ENCODE measurements at places on chromosomes 4 and X.

DNA sequence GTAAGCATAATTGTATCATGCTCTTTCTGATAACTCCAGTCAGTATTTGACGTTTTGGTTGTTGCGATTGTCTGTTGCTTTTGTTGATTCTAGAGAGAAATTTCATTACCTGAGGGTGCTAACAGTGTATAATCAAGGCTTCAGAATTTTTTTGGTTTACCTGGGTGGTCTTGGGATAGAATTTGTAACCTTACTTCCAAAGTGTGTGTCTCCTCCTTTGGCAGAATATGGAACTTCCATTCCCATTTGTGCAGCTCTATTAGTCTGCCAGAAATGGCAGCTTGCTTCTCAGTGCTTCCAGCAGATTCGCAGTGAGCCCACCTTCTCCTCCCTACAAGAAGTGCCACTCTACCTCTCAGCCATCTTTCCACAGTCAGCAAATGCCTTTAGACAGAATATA, 5.3 kb downstream of the COPS4 start:
- no peak for DNase-seq

- peak; percentile 92 for DNase-seq
Observed at GRCh38 chrX:3262901-3263300, 83.6 kb downstream of the MXRA5 start.

GRCh38 chr4:14079601-14080000, 452.1 kb upstream of the BOD1L1 start:
- DNase-seq: no peak

DNA sequence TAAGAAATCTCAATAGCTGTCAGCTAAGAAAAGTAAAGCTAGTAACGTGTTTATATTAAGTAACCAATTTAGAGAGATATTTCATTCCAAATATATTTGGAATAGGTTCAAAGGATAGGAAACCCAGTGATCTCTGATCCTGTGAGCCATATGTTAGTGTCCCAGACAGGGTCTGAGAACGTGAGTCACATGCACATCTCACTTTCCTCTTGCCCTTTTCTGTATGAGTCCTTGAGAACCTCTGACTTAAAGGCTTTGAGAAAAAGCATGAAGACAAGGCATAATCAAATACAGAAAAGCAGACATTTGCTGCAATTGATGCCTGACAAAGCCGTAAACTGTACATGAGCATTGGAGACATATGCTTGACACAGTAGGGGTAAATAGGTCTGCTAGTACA, 655.1 kb upstream of the ADGRL3 start:
- peak; percentile 2 for DNase-seq

- DNase-seq: no peak
Observed at GRCh38 chr4:180768610-180769009, 1474.6 kb upstream of the TENM3 start.

GRCh38 chr4:94457692-94458106, 6.0 kb downstream of the PDLIM5 start:
- DNase-seq: no peak

DNA sequence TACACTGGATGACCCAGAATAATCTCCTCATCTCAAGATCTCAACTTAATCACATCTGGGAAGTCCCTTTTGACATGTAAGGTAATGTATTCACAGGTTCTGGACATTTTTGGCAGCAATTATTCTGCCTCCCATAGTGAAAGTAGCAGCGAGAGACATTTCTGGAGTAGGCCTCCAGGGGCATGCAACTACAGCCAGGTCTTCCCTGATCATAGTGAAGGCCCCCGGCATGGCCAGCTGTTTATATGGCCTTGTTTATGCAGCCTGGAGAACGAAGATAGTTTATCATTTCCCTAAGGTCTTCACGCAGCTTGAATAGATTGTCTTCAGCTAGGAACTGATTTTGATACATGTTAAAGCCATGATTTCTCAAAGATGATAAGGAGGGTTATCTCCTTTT, 139.9 kb downstream of the RNF150 start:
- DNase-seq: no peak

DNA sequence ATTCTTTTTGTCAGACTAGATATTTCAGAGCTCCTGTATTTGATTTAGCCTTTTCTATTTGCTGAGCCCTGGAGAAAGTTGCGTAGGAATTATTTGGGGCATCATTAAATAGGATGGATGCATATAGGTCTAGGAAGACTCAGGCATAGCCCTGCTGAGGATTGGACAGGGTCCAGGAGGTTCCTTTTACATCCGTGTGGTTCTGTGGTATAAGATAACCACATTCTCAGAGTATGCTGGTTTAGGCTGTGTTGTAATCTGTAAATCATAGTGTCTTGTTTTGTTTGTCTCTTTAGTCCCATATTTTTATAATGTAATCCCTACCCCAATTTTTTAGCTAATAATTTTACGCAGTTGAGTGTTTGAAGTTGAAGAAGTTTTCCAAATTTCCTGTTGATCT, 513.7 kb downstream of the RPA4 start:
- DNase-seq: peak; percentile 41

DNA sequence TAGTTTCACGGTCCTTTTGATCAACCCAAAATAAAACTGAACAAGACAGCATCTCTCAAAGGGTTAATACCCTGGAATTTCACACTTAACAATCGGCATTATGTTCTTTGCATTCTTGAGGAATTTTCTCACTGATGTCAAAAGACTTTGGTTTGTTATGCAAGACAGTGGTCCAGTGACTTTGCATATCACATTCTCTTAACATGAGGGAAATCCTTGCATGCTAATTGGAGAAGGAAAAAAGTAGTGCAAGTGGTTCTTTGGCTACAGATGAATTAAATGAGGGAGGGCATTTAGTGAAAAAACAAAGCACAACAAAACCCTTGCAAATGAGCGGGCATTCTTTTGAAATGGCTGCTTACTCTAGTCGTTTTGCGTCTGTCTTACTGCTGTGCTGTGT, 105.1 kb upstream of the LIMCH1 start:
- DNase-seq: peak; percentile 89

DNA sequence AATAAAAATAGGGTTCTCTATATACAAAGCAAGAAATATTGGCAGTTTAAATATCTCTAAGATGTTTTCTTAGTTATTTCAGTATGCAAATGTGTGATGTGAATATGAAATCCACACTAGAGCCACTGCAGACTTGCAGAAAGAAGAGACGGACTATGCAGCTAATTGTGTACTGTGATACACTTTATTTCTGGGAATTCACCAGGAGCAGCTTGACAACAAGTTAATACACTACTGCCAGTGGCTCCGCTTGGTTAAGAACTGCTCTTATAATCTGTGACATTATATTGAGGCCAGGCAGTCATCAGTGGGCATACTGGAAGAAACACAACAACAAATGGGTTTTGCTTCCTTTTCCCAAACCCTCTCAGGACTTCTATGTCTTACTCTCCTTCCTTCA, 172.0 kb downstream of the FBXW7 start:
- no peak for DNase-seq

DNA sequence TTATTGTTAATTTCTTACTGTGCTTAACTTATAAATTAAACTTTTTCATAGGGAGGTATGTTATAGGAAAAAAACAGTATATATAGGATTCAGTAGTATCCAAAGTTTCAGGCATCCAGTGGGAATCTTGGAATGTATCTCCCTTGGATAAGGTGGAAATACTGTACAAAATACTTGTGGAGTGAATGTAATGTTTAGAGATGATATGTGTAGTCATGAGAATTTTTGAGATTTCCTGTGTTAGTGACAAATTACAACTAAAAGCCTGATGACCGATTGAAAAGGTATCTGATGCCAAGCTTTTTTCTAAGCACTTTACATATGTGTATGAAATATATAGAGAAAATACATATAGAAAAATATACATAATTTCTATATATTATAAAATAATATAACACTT, 69.2 kb downstream of the STK32B start:
- peak; percentile 58 for DNase-seq

DNA sequence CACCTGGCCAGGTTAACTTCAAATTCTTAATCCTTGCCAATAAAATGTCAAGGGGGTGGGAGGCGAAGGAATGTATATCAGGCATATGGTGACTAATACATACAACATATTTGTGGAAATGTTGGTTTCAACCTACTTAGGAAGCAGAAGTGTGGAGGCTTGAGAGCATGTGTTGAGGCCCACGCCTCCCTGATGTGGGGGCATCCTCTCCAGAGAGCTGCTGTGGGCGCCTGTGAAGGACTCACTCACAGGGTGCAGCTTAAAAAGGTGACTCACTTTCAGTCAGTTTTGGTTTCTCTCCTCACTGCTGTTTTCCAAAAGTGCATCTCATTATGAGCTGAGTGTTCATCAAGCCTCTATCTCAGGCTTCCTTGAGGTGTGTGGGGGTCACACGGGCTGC, 27.5 kb downstream of the LNX1 start:
- peak; percentile 98 for DNase-seq

- peak; percentile 55 for DNase-seq
Observed at GRCh38 chrX:69093960-69094871, 71.0 kb downstream of the PJA1 start.

- no peak for DNase-seq
Observed at GRCh38 chr4:122688529-122689140, 43.9 kb upstream of the BBS12 start.

GRCh38 chr4:63170923-63171322, 1238.3 kb downstream of the TECRL start:
- DNase-seq: no peak

DNA sequence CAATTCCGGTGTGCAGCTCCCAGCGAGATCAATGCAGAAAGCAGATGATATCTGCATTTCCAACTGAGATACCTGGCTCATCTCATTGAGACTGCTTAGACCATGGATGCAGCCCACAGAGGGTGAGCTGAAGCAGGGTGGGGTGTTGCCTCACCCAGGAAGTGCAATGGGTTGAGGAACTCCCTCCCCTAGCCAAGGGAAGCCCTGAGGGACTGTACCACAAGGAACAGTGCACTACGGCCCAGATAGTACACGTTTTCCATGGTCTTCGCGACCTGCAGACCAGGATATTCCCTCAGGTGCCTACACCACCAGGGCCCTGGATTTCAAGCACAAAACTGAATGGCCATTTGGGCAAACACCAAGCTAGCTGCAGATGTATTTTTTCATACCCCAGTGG, 150.0 kb downstream of the TET2 start:
- no peak for DNase-seq

GRCh38 chr4:100113732-100114131, 76.5 kb downstream of the DDIT4L start:
- no peak for DNase-seq

- no peak for DNase-seq
Observed at GRCh38 chr4:47733302-47734175, 104.3 kb downstream of the CORIN start.

GRCh38 chr4:15691346-15692135, 9.9 kb downstream of the FAM200B start:
- DNase-seq: peak; percentile 81

- no peak for DNase-seq
Observed at GRCh38 chrX:129793604-129794191, 13.9 kb downstream of the SASH3 start.

- no peak for DNase-seq
Observed at GRCh38 chr4:129326571-129327460, 230.9 kb downstream of the C4orf33 start.

DNA sequence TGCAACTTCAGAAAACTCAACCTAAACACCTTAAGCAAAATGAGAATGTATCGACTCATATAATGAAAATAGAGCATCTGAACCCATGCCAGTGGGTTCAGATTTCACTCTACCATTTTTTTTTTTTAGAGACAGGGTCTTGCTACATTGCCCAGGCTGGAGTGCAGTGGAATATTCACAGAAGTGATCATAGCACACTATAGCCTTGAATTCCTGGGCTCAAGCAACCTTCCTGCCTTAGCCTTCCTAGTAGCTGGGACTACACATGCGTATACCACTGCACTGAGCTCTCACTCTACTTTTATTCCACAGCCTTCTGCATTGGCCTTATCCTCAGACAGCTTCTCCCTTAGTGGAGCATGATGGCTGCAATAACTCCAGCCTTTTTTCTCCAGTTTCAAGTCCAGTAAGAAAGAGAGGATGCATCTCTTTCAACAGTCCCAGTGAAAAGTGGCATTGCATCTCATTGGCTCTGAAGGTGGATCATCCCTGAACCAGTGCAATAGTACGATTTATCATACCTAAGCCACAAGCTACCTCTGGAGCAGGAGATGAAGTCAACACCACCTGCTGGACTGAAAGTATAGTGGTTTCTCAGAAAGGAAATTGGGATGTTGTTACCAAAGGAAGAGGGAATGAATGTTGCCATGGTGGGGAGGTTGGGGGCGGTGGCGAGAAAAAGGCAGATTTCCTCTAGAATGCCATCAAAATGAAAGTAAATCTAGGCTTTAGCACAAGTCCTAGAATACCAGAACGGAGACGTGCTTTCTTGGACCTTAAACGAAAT, 2.0 kb upstream of the SOD3 start:
- no peak for DNase-seq

- no peak for DNase-seq
Observed at GRCh38 chrX:120614816-120615215, 10.9 kb downstream of the MCTS1 start.

- peak; percentile 75 for DNase-seq
Observed at GRCh38 chrX:154526901-154527675, 11.1 kb upstream of the FAM3A start.

DNA sequence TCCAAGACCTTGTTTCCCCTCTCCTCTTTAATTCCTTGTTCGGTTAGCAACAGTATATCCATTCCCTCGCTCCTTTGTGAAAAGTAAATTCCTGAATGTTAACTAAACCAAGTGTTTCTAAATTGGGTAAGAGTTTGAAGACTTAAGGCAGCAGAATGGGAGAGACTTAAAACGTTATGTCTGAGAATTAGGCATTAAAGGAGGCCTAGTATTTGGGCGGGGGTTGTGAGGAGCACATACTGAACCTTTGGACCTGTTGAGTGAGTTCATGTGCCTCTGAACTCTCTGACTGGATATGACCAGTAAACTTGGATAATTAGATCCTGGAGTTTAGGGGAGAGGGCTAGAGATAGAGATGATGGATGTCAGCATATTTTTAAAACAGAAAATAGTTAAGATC, 1.2 kb downstream of the MSMO1 start:
- no peak for DNase-seq

DNA sequence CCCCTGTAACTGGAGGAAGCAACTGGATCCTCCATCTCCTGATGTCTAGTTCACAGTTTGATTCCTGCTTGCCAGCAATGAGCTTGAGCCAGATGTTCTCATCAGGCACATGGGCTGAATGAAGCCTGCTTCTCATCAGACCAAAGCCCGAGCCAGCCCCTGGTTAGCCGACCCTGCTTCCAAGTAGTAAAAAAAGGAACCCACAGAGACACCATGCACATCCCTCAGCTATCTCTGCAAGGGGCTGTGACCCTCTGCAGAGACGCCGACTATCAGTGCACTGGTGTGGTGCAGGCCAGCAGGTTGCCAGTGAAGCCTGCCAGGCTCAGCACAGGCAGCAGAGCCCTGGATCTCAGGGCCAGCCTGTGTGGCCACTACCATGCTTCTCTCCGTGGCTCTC, 2.8 kb downstream of the DCTD start:
- no peak for DNase-seq

- no peak for DNase-seq
Observed at GRCh38 chr4:19416146-19416545, 835.6 kb upstream of the SLIT2 start.

Data from fibroblast of skin of right biceps (primary cell).